Dorsolateral prefrontal cortex (tissue), 122 donors: ENCODE measurements at places on chromosomes 3 and 15. TPM values are rescaled to one million over a fixed set of nuclear protein-coding genes. Genes with fewer than 3 reads are reported as not detected.

GRCh38 chr3:194936659-194937058 is 251.0 kb downstream of the FAM43A start:
- DNase-seq = no peak

- DNase-seq = peak; percentile 48
Observed at GRCh38 chr3:150409125-150409511, 1.0 kb downstream of the TSC22D2 start.

DNA sequence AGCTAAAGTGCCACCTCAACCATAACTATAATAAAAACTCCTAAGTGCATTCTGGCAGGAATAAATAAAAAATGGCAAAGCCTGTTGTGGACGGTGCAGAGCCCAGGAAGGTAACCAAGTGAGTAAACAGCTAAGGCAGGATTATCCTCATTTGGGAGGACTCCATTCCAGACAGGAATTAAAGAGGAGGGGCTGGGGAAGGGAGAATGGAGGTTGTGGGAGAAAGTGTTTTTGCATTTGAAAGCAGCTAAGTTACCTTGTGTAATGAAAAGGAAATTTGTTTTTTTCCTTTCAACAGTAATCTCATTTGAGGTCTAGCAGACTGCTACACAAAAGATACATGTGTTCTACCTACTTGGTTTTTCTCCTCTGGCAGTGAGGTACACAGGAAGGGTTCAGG is 248.5 kb downstream of the TIGIT start:
- DNase-seq = no peak

GRCh38 chr3:111720681-111721380 is 125.7 kb upstream of the ZBED2 start:
- no peak for DNase-seq

GRCh38 chr15:42694398-42694797 is 42.5 kb downstream of the CDAN1 start:
- DNase-seq = no peak

DNA sequence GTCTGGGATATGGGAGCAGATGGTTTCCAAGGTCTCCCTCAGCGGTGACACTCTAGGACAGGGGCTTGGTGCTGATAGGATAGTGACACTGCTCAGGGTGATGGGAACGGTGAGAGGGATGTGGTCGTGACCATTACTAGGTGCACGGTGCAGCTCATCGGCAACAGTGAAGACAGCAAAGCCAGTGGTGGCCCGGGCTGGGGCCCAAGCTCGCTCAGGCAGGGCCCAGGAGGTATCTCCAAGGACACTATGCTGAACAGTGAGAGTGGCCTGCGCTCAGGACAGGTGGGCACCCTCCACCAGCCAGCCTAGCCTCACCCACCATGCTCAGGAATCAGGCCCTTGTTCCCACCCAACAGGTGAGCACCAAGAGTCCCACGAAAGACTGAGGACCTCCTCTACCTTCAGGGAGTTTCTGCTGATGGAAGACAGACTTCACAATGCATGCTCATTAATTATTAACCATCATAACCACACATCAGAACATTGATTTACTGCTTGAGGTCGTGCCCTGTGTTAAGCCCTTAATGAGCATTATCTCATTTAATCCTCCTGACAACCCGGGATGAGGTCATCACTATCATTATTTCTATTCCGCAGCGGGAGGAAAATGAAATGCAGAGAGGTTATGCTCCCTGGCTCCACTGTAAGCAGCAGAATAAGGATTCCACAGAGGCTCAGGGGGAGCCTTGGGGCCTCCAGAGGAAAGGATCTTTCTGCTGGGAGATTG is 269.4 kb downstream of the UACA start:
- no peak for DNase-seq

GRCh38 chr3:71309886-71310285 is 273.6 kb downstream of the FOXP1 start:
- DNase-seq = no peak

DNA sequence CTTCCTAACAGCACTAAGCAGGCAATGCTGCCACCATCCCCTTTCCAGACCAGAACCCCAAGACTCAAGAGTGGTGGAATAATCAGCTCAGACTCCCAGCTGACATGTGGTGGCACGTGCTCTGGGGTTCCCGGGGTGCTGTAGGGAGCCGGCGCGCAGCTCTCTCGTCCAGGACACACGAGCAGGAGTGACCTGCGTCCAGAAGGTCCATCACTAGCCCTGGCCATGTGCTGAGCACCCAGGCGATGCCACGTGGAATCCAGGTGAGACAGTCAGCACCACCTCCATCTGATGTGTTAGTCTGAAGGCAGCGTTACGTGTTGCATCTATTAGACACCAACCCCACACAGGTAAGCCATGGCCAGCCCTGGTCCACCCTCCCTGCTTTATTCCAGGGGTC is 78.2 kb downstream of the VGLL4 start:
- no peak for DNase-seq

SNAPC5 gene
- total RNA-seq = 37.5 TPM

HPS3 gene
- 22.6 TPM for total RNA-seq

TAGLN3 gene
- 518 TPM for total RNA-seq

MOBP gene
- 506 TPM for total RNA-seq
